Right lobe of liver (tissue), 6 donors: ENCODE measurements at places on chromosomes 5 and 9. TPM values are rescaled to one million over a fixed set of nuclear protein-coding genes. Genes with fewer than 3 reads are reported as not detected.

- DNase-seq: no peak
- H3K4me1 ChIP-seq: peaks cover 5% of the 10 kb centered on the region
- no peak overlapping the region for H3K4me3 ChIP-seq
- no peaks in the 10 kb centered on the region for H3K36me3 ChIP-seq
- no peak overlapping the region for H3K27ac ChIP-seq
Measured at GRCh38 chr9:16321461-16322119, 548.9 kb downstream of the BNC2 start.

The BHMT2 gene
- 353 TPM for total RNA-seq

GRCh38 chr5:1285141-1285540, 9.7 kb downstream of the TERT start:
- no peak overlapping the region for H3K27ac ChIP-seq
- H3K4me1 ChIP-seq: no peaks in the 10 kb centered on the region
- no peaks in the 10 kb centered on the region for H3K27me3 ChIP-seq
- no peaks in the 10 kb centered on the region for H3K36me3 ChIP-seq

GRCh38 chr5:140236891-140237598, 62.1 kb downstream of the CYSTM1 start:
- no peak for DNase-seq
- no peaks in the 10 kb centered on the region for H3K36me3 ChIP-seq
- peaks cover 4% of the 10 kb centered on the region for H3K4me1 ChIP-seq
- no peaks in the 10 kb centered on the region for H3K27me3 ChIP-seq
- H3K4me3 ChIP-seq: no peak overlapping the region

- no peak overlapping the region for H3K27ac ChIP-seq
- H3K36me3 ChIP-seq: no peaks in the 10 kb centered on the region
- no peaks in the 10 kb centered on the region for H3K27me3 ChIP-seq
- DNase-seq: no peak
- no peak overlapping the region for H3K4me3 ChIP-seq
Measured at GRCh38 chr5:139243425-139243970, 45.3 kb upstream of the SIL1 start.

DNA sequence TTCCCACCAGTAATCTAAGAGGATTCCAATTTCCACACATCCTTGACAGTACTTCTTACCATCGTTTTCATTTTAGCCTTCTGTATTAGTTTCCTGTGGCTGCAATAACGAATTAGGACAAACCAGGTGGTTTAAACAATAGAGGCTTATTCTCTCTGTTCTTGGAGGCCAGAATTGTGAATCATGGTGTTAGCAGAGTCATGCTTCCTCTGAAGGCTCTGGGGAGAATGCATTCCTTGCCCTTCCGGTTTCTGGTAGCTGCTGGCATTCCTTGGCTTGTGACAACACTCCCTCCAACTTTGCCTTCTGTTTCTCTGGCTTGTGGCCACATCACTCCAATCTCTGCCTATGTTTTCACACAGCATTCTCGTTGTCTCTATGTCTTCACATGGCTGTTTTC, 23.5 kb downstream of the RIGI start:
- no peak overlapping the region for H3K4me3 ChIP-seq
- DNase-seq: no peak
- no peaks in the 10 kb centered on the region for H3K27me3 ChIP-seq
- H3K36me3 ChIP-seq: no peaks in the 10 kb centered on the region
- H3K27ac ChIP-seq: no peak overlapping the region

- H3K27me3 ChIP-seq: no peaks in the 10 kb centered on the region
- no peak overlapping the region for H3K27ac ChIP-seq
- H3K4me3 ChIP-seq: no peak overlapping the region
- no peaks in the 10 kb centered on the region for H3K36me3 ChIP-seq
- DNase-seq: no peak
Measured at GRCh38 chr5:114435885-114436299, 74.0 kb downstream of the KCNN2 start.

DNA sequence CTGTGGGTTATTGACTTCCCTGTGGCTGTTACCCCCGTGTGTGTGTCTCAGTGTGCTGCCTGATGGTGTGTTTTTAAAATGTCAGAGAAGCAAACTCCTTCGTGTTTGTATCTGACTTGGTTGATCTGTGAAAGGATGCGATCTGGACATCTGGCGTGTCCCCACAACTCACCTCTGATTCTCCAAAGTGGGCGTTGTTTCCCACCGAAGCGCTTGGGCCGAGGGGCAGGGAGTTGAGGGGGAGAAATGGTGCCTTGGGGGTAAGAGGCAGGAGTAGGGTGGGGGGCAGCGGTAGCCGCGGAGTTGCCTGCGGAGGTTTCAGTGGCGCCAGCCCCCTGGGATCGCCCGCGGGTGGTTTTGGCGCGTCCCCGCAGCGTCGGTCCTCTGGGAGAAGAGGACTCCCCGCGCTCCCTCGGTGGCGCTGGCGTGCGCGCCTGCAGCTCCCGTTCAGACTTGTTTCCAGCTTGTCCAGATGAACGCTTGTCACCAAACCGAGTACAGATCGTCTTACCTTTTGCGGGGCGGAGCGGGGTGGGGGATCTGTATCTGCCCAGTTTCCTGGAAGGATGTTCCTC, 1.1 kb downstream of the MAST4 start:
- no peak overlapping the region for H3K27ac ChIP-seq
- no peaks in the 10 kb centered on the region for H3K36me3 ChIP-seq
- peak overlapping the region; percentile 68 for H3K4me3 ChIP-seq
- peak; percentile 65 for DNase-seq
- no peaks in the 10 kb centered on the region for H3K4me1 ChIP-seq
- H3K27me3 ChIP-seq: no peaks in the 10 kb centered on the region

DNA sequence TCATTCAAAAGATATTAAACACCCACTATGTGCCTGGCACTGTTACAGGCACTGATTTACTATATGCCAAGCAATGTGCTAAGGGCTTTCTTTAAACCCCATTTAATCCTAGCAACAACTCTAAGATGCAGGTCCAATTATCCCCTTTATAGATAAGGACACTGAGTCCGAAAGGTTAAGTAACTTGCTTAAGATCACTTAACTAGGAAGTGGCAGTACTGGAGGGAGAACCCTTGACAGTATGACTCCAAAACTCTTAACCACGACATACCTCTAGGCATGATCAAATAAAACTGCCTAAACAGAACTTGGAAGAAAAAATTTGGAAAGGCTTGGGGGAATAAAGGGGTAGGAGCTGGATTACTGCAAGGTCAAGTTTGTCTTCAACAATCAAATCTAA, 1.7 kb downstream of the RAB14 start:
- H3K27me3 ChIP-seq: no peaks in the 10 kb centered on the region
- peaks cover 45% of the 10 kb centered on the region for H3K4me1 ChIP-seq
- H3K27ac ChIP-seq: peak overlapping the region; percentile 89
- H3K36me3 ChIP-seq: no peaks in the 10 kb centered on the region
- peak overlapping the region; percentile 67 for H3K4me3 ChIP-seq

The PDE8B gene
- 1.5 TPM for total RNA-seq

The BRD3 gene
- 21.4 TPM for total RNA-seq
